Hippocampal formation (tissue), 2 donors: ENCODE measurements at places on chromosomes 3 and 15.

DNA sequence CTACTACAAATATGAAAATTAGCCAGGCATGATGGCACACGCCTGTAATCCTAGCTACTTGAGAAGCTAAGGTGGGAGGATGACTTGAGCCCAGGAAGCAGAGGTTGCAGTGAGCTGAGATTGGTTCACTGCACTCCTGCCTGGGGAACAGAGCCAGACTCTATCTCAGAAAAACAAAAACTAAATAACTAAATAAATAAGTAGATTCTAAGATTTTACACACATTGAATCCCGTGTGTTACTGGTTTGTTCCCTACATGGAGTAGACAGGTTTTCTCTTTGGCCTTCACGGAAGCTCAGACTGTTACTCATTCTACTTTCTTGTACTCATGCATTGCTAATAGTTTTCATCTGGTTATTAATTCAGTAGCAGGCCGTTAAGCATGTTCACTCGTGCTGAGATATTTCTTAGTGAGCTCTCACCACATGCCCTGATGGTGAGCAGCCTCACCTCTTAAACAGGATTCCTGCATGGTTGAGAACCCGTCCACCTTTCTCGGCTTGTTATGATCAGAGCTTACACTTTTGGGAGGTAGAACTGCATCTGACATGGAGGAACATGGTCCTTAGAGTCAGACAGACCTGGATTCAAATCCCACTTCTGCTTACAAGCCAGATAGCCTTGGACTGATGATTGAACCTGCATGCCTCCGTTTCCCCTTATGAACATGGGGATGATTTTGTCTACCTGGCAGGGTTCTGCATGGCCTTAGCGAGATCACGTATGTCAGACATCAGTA, 49.1 kb downstream of the CMTM7 start:
- DNase-seq, result no peak

- DNase-seq, result no peak
Measured at GRCh38 chr3:26638113-26638512, 15.5 kb downstream of the LRRC3B start.

- DNase-seq, result no peak
Measured at GRCh38 chr3:155743606-155744005, 1.3 kb downstream of the PLCH1 start.

- DNase-seq, result no peak
Measured at GRCh38 chr3:65749066-65749465, 289.7 kb downstream of the MAGI1 start.

- no peak for DNase-seq
Measured at GRCh38 chr15:55357774-55358173, 38.8 kb downstream of the PIGB start.

DNA sequence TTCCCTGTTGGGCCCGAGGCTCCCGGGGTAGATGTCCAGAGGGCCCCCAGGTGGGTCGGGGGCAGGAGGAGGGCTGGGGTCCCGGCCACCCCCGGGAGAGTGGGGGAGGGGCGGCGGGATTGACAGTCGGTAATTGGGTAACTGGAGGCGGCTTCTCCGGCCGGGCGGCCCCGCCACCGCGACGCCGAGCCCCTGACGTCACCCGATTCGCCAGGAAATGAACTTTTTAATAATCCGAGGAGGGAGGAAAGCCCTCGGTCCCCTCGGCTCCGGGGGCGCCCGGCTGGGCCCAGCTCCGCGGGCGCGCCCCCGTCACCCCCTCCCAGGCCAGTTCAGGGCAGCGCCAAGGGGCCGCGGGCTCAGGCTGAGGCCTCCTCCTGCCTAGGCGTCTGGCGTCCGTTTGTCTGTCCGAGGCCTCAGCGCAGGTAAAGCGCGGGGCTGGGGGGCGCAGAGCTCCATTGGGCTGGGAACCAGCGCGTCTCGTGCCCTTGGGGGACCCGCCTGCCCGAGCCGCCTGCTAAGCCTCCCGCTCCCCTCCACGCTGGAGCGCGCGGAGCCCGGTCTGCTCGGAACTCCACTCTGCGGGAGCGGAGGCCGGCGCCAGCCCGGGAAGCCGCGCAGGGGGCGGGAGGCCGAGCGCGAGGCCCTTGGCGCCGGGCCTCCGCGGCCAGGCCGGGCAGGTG, 3.9 kb downstream of the GATA2 start:
- no peak for DNase-seq

- no peak for DNase-seq
Measured at GRCh38 chr3:37072892-37073291, 79.6 kb downstream of the MLH1 start.

GRCh38 chr15:78638658-78639314, 2.2 kb downstream of the CHRNB4 start:
- DNase-seq, result peak; percentile 1

GRCh38 chr3:15875016-15875689, 77.4 kb upstream of the ANKRD28 start:
- no peak for DNase-seq

GRCh38 chr3:39191773-39192172, 622 bp downstream of the XIRP1 start:
- DNase-seq, result no peak

DNA sequence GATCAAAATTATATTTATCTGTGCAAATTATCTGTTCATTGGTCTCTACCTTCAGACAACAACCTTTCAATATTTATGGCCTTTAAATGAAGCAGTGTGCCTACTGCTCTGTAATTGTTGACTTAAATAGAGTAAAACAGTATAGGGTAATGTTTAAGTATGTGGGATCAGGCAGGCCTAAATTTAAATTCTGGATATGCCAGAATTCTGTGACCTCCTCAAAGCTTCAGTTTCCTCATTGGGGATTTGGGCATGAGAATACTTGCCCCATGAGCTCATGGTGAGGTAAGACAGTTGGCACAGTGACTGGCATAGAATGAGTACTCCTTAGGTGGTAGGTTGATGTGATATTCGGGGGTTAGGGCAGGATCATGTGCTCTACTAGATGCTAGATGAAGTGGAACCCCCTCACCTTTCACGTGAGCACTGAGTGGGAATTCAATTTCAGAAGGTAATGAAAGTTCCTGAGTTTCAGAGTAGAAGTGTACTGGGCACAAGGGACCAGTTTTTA, 14.9 kb downstream of the ARL8B start:
- DNase-seq, result no peak

DNA sequence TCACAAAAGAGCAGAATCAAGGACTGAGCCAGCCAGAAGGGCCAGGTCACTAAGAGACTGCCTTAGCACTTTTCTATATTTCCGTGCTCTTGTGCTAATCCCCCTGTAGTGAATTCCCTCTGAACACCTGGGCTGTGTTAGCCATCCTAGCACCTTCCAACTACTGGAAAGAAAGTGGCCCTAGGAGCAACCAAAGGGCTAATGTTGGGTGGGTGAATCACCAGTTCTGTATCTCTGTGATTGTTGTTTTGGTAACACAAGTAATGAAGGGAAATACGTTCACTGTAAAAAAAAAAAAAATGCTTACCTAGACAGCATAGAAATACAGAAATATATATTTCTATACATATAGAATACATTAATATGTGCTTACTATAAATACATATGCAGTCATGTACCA, 43.9 kb downstream of the PXYLP1 start:
- DNase-seq, result no peak

DNA sequence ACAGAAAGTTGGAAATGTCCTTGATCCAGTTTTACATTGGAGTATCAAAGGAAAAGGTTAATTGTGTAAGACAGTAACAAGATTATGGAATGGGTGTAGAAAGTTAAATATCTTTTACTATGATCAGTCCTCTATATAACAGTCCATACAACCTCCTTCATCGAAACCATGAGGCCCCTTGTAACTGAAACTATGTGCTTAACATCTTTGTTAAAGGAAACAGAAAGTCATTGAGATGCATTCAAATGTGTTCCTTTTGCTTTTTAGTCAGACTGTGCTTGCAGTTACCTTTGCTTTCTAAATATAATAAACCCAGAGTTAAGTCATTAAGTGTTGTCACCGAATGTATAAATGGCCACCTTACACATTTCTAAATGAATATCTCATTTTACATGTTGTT, 1298.5 kb downstream of the ROBO2 start:
- no peak for DNase-seq

- DNase-seq, result no peak
Measured at GRCh38 chr15:65612949-65613744, 2.2 kb upstream of the INTS14 start.

GRCh38 chr15:58755956-58756355, 6.4 kb upstream of the ADAM10 start:
- DNase-seq, result no peak

DNA sequence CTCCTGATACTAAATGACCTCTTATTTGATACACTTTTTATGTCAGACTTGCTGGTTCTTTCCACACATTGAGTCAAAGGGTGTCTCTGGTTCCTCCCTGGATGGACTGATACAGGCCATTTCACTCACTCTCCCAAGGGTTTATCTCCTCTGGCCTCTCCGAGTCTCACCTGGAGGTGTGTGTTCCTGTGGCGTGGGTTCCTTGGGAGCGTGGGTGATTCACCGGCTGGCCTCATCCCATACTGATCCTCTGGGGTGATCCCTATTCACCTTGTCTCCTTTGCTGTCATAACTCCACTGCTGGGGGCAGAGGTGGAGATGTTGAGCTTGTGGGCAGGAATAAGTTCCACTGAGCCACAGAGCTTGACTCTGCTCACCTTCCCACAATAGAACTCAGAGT, 61.1 kb downstream of the ST6GAL1 start:
- no peak for DNase-seq

DNA sequence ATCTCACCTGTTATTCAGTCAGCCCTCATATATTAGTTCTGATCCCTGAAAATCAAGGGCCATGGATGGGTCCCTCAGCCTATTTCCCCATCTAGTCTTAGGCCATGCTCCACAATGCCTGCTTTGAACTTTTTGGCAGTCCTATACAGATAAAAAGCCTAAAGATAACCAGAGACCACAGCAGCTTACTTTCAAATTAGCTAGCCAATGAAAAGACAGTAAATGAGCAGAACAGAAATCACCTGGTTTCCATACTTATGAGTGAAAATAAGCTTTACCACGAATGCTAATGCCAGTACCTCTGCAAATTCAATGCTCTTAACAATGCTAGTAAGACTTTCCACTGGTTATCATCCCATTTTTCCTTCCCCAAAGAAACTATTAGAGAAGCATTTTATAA, 141.6 kb upstream of the SPRED1 start:
- no peak for DNase-seq

DNA sequence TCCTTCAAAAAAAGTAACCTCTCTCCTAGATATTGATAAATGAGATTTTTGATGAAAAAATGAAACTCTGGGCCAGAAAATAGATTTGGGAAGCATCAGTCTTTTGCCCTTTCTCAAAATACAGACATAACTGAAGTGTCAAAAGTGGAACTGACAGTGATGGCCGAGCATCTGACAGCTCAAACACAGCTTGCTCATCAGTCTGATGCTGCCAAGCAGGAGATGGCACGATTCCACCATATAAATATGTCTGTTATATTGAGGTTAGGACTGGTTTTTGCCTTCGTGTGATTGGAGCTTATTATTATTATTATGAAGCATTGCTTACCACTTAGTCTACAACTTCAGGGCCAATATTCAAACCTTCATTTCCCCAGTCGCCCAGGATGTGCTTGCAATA, 152.6 kb upstream of the EPHA3 start:
- no peak for DNase-seq

DNA sequence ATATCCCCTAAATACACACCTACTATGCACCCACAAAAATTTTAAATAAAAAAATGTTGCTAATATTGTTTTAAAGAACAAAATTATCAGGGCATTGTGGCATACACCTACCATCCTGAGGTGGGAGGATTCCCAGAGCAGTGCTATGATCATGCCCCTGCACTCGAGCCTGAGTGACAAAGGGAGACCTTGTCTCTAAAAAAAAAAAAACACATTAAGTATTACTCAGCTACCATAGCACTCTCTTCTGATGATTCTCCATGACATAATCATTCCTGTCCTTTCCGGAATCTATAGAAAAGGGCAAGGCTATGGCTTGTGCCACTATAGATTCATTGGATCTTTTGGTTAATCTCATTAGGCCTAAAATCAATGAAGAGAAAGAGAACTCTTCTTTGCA, 77.4 kb downstream of the ACAP2 start:
- DNase-seq, result no peak
